ENCODE measurements at places on chromosomes 12 and 14. TPM values are rescaled to one million over a fixed set of nuclear protein-coding genes. Genes with fewer than 3 reads are reported as not detected.

The ANKRD9 gene
- 48.1 TPM for total RNA-seq

The EIF2S1 gene
- 37.8 TPM for total RNA-seq

DNA sequence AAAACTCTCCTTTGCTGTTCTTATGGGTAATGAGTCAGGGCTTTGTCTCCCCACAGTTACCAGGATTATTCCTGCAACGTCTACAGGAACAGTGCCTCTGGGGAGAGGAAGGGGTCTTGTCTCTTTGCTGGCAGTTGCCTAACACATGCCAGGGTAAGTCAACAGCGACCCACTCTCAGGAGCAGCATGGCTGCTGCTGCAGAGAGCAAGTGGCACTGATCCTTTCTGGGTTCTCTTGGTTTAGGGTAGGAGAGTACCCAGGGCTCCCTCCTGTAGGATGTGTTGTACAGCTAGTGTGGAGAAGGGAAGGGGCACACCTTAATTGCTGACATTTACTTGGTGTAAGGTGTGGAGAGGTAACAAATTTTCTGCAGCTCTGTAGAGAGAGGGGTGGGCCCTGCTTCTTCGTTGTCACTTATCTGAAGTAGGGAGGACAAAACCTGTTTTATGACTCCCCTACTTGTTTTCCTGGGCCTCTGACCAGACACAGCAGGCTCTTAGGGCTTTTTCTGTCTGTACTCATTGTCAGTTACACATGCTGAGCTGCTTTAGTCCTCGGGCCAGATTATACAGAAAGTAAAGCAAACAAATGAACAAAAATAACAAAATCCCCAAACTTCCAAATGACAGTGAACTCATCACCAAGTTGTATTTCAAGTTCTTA lies 168.2 kb downstream of the ACSS3 start:
- DNase-seq, result no peak

GRCh38 chr12:122322501-122322900 lies 56.2 kb upstream of the VPS33A start:
- no peak for DNase-seq

- no peak for DNase-seq
These were observed 17.5 kb upstream of the SCARB1 start for GRCh38 chr12:124881123-124881522.

The USP44 gene
- total RNA-seq, result 1.8 TPM

GRCh38 chr14:38723959-38724358 lies 379.1 kb downstream of the SEC23A start:
- DNase-seq, result no peak
